ENCODE measurements at places on chromosomes 3 and 15.

DNA sequence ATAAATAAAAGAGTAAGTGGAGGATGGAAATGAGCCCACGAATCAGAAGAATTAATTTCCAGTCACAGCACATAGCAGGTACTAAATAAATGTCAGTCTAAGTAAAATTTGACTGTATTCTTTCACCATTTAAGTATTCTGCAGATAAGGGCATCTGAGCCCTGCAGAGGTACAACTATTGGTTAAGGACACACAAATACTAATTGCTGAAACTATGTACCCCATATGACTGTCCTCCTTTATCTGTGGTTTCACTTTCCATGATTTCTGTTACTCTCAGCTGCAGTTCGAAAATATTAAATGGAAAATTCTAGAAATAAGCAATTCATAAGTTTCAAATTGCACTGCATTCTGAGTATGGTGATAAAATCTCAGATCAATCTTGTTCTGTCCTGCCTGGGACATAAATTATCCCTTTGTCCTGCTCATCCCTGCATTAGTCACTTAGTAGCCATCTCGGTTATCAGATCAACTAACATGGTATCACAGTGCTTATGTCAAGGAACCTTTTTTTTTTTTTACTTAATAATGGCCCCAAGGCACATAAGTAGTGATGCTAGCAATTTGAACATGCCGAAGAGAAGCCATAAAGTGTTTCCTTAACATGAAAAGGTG lies 95.1 kb downstream of the LSAMP start:
- DNase-seq: no peak

DNA sequence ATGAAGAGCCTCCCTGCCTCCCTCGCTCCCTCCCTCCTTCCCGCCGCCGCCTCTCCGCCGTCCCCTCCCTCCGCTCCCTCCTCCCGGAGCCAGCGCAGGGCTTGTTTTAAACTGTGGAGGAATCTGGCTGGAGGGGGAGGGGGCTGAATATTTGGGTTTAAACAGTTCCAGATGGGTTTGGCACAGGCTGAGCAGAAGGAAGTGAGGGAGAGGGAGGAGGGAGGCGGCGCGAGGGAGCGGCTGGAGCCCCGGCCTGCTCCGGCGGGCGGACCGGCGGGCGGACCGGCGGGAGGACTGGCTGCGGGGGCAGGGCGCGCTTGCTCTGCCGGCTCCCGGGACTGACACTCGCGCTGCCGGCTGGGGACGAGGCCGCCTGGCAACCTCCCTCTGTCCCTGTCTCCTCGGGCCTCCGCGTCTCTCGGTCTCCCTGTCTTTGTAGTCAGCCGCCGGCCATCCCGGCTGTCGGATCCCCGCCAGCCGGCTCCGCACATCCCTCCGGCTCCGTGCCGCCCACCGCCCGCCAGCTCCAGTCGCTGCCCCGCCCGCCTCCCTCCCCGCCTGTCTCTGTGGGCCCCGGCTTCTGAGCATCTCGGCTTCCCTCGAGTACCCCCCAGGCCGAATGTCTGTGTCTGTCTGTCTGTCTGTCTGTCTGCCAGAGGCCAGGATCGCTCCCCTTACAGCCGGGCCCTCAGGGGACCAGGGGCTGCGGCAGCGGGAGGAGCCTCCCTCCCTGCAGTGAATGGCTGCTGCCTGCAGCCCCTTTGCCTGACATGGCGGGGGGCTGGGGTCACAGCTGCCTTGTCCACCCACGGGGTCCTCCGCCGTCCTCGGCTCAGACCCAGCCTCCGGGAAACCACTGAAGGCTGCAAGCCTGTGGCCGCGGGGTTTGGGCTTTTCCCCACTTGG lies 7.6 kb downstream of the EPHB3 start:
- peak; percentile 43 for DNase-seq

DNA sequence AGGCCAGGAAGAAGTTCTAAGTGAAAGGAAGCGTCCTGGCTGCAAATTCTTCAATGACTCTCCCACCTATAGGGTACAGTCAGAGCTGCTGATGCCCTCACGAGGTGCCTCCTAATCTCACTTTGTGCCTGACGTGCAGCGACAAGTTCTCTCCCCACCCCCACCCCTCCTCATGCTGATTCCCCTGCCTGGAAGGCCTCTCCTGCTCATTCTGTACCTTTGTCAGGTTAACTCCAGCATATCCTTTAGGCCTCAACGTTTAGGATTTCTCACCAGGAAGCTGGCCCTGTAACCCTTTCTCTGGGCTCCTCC lies 25.0 kb downstream of the SLC12A8 start:
- DNase-seq: no peak

- no peak for DNase-seq
These were observed 59.1 kb upstream of the SLC6A1 start for GRCh38 chr3:10933470-10933804.

- no peak for DNase-seq
These were observed 96.0 kb upstream of the MYZAP start for GRCh38 chr15:57495554-57496165.

DNA sequence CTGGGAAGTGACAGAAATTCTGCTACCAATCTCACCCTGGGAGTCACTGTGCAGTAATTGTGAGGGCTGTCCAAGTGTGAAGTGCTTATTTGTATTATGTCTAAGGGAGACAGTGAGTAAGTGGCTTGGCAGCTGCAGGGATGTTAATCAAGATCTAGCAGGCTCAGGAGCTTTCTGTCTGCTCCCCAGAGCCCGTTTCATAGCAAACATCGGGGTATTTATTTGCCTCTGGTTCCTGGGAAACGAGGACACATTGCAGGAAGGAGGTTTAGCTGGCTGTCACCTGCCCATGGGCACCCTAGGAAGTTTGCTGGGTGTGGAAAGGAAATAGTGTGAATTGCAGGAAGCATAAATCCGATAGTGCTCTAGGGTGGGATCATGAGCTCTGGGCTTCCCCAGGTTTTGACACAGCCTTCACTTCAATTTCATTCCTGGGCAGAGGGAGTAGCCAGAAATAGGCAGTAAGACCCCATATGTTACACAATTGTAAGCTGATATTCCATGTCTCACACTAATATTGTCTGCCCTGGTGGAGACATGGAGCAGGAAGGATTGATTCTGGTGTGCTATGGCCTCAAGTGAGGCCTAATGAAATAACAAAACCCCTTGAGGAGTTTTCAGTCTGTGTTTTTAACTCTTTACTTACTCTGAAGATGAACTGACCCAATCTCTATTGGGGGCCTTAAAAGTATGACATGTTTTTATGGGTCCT lies 74.1 kb upstream of the MITF start:
- no peak for DNase-seq

- no peak for DNase-seq
These were observed 114.8 kb downstream of the OXNAD1 start for GRCh38 chr3:16379838-16380237.

GRCh38 chr3:111864821-111865656 lies 6.0 kb downstream of the PHLDB2 start:
- DNase-seq: no peak

- DNase-seq: no peak
These were observed 42.8 kb upstream of the RPL35A start for GRCh38 chr3:197907196-197907595.

GRCh38 chr15:89591834-89592233 lies 16.6 kb downstream of the TICRR start:
- DNase-seq: no peak

DNA sequence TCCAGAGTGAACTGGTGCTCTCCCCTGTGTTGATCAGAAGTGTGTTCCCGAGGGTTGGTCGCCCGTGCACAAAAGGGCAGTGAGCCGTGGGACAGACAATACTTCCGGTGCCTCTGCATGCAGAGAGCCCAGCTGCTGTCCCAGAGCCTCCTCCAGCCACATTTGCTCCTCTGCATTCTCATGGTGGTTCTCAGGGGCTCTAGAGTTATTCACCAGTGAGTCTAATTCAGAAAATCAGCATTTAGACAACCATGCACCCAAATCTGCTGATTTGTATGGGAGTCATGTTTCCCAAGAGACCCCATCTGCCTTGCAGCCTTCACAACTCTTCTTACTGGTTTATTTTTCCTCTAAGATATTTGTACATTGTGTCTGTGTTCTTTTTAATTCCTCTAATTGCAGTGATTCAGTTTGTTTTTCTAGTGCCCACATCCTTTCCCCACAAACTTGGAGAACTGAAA lies 107.0 kb upstream of the SPRED1 start:
- DNase-seq: no peak

- DNase-seq: no peak
These were observed 125.9 kb upstream of the SMAD3 start for GRCh38 chr15:66939451-66940023.

GRCh38 chr3:20123131-20123652 lies 62.8 kb downstream of the SGO1 start:
- DNase-seq: no peak

DNA sequence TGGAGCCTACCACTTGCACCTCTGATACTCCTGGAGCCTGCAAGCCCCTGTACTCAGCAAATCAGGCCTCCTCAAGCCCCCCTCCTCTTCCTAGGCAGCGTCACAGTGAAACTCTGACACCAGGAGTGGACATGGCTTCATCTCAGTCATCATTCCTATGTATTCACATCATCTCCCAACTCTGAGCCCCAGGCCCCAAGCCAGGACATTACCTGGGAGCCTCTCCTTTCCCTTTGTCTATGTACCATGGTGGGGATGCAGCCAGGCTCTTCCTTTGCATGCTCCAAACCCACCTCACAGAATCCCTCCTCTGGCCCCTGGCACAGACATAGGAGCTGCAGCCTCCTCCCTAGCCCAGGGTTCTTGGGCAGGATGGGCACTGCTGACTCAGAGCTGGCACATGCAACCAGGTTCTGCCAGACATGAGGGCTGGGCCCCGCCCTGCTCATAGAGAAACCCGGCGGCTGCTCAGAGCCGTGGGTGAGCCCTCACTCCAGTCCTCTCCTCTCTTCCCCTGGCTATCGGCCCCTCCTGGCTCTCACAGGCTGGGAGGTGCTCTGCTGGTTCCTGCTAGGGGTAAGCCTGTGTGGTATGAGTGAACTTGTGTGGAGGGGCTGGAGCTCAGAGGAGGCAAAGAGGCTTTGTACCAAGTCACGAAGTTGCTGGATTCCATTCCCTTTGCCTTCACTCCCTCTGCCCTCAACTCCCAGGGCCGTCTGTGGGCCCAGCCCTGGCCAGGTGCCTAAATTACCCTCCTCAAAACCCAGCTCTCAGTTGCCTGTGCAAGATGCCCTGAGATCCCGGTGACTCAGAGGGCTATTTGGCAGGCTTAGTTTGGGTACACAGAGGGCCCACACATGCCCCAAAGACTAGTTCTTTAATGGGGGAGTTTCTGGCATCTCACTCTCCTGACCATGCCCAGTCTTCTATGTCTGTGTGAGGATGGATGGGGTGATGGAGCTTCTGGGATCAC lies 1.9 kb upstream of the PLCD1 start:
- DNase-seq: peak; percentile 59

GRCh38 chr3:17983106-17983505 lies 240.7 kb upstream of the TBC1D5 start:
- DNase-seq: no peak

DNA sequence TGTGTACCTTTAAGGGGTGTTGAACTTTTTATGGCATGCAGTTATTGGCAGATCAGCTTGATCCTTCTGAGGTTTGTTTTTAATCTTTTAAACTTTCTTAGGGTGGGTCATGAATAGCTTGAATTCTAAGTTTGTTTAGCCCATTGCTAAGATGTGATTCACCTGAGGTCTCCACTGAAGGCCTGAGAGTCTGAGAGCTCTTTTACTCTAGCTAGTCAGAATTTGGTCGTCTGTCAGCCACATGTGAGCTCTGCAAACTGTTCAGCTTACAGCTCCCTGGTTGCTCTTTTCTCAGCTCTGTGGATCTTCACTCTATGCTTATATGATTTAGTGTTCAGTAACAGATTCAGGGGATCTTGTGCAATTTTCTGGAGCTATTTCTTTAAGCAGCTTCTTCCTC lies 161.3 kb downstream of the ABHD5 start:
- DNase-seq: no peak

DNA sequence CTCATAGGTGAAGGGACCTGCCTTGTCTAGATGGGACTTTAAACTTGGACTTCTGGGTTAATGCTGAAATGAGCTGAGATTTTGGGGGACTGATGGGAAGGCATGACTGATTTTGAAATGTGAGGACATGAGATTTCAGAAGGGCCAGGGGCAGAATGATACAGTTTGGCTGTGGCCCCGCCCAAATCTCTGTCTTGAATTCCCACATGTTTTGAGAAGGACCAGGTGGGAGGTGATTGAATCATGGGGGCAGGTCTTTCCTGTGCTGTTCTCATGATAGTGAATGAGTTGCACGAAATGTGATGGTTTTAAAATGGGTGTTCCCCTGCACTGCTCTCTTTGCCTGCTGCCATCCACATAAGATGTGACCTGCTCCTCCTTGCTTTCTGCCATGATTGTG lies 42.8 kb downstream of the ILDR1 start:
- DNase-seq: no peak

DNA sequence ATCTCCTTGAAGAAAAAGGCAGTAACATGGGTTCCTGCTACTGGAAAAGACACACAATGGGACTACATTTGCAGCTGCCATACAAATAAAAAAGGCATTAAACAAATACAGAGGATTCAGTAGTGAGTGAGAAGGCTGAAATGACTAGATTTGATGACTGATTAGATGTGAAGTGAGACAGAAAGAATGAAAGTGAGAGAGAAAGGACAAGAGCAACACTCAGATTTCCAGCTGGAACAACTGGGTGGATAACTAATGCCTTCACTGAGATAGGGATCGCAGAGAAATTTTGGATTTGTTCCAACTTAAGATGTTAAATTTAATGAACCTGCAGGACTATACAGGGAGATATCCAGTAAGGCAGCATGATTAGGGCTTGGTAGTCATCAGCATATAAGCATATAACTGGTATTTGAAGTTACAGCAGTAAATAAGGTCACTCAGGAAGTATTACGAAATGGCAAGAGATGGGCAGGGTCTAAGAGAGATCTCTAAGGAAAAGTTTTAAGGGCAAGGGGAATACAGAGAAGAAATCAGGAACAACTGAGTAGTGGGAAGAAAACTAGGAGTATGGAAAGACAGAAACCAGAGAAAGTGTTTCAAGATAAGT lies 8.2 kb downstream of the OSBPL11 start:
- DNase-seq: no peak

GRCh38 chr15:40155270-40155910 lies 5.5 kb upstream of the BUB1B start:
- DNase-seq: no peak

GRCh38 chr15:52257734-52258062 lies 37.9 kb downstream of the MYO5C start:
- no peak for DNase-seq

DNA sequence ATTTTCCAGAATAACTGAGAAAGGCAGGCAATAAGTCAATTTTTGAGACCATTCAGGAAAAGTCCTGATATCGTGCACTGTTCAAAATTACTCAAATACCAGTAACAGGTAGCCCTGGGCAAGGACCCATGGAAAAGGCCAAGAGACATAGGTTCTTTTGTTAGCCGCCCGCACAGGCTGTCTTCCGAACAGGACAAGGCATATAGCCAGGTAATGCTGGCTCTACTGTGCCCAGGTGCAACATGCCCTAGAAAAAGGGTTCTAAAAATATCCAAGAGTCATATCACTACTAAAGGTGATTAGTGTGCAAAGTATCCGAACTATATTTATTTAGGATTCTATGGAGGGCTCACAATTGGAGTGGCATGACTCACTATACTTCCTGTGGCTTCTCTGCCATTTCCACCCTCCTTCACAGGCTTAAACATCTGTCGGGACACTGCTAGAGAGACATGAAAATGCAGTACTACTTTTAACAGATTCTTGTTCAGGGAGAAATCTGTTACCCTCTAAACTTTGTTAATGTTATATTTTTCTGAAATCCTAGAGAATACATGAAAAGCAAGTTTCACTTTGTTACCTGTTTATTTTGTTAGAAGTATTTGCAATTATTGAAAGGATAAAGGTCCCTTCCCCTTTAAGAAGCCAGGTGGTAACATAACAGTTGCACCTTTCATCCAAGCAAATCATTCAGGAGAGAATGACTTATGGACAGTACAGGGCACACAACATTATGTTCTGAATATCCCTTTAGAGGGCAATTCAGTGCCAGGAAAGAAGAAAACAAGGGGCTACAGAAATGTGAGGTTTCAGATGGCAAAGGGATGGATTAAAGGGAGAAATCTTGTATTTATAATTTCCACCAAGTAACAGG lies 293.3 kb upstream of the THBS1 start:
- no peak for DNase-seq

Measured in C1 segment of cervical spinal cord (tissue), 14 donors.